ENCODE measurements at places on chromosomes 5 and 9.

- no peak for ATAC-seq
These were observed 153.2 kb downstream of the EDIL3 start for GRCh38 chr5:84231433-84231832.

DNA sequence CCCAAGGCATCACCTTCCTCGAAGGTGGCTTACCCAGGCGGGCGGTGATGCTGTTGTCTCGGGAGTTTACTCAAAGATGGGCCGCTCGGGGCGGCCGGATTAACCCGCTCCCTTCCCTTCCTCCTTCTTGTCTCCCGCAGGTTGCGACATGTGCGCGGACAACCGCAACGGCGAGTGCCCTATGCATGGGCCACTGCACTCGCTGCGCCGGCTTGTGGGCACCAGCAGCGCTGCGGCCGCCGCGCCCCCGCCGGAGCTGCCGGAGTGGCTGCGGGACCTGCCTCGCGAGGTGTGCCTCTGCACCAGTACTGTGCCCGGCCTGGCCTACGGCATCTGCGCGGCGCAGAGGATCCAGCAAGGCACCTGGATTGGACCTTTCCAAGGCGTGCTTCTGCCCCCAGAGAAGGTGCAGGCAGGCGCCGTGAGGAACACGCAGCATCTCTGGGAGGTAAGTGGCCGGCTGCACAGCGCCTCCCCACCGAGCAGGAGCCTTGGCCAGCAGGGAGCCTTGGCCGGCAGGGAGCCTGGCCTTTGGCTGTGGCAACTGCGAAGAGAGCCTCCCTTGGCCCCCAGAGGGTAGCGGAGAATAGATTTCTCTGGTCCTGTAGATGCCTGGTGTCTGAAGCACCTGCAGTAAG is 10.6 kb downstream of the PRDM6 start:
- no peak for ATAC-seq

DNA sequence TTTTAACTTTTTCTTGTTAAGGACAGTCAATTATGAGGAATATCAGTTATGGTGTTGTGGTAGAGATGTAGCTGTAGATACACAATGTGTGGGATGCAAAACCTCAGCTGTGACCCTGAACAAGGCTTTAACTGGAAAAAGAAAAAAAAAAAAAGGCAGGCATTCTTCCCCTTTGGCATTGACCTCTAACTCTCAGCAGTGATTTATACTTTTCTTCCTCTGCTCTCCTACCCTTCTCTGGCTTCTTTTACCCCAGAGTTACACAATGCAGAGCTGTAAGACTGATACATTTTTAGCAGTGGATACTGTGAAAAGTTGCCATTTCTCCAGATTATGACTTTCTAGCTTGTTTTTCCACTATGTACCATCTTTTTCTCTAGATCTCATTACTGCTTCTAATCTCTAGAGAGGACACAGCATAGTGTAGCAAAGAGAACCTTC is 2.0 kb downstream of the CTNNAL1 start:
- no peak for ATAC-seq

GRCh38 chr9:87406543-87407166 is 91.0 kb upstream of the DAPK1 start:
- no peak for ATAC-seq

DNA sequence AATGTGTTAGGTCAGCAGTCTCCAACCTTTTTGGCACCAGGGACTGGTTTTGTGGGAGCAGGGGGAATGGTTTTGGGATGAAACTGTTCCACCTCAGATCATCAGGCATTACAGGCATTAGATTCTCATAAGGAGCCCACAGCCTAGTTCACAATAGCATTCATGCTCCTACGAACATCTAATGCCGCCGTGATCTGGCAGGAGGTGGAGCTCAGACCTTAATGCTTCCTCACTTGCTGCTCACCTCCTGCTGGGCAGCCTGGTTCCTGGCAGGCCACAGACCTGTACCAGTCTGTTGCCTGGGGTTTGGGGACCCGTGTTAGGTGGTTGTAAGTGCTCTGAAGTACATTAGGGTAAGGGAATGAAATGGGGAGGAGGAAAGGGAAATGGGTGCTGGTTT is 9.7 kb upstream of the CTNNA1 start:
- ATAC-seq, result no peak

GRCh38 chr5:135269199-135269598 is 129.8 kb downstream of the MACROH2A1 start:
- ATAC-seq, result no peak

DNA sequence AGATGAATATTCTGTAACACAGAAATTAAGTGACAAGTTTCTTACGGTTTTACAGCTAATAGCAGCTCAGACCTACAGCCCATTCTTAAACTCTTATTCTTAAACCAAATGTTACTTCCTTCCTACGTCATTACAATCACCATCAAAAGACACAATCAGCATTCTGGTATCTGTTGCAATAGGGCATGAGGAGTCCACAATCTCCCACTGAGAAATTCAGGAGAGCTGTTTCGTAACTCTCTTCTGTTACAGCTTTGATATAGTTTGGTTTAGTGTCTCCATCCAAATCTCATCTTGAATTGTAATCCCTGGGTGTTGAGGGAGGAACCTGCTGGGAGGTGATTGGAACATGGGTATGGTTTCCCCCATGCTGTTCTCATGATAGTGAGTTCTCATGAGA is 163.4 kb downstream of the GAS1 start:
- peak; percentile 34 for ATAC-seq

DNA sequence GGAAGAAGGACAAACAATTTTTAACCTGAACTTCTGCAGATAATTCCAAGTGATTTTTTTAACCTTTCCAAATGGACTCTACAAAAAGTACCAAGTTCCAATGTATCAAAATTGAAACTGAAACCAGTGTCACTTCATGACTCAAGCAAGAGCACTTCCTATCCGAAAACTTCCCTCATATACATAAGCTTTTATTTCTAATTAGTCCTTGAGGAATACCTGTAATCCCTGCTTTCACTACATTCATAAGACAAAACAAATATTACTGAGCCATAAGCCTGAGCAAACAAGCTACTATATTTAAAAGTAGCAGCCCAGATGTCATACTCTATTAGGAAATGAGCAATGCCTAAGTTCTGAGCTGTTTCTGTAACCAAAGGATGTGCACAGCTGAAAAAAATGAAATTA is 224.4 kb downstream of the EBF1 start:
- ATAC-seq, result no peak

DNA sequence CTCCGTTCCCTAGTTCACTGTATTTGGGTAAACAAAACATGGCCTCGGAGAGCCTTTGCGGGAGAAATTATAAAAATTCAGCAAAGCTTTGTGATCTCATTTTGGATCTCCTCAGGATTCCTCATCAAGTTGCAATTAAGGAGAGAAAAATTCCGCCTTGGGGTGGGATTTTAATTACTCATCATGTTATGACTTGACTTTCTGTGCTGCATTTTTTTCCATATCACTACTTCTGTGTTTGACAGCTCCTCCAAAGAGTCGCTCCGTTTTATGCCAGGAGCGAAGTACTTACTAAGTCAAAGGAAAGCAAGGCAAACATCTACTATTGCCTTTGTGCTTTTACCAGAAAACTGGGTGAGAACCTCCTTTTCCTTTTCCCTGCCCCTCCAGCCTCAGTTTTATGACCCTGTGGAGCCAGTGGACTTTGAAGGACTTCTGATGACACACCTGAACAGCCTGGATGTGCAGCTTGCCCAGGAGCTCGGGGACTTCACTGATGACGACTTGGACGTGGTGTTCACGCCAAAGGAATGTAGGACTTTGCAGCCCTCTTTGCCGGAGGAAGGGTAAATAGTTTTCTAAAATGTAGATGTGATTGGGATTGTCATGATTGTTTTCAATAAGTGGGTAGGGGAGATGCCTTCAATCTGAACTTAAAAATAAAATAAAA is 71.5 kb downstream of the DOCK8 start:
- no peak for ATAC-seq

DNA sequence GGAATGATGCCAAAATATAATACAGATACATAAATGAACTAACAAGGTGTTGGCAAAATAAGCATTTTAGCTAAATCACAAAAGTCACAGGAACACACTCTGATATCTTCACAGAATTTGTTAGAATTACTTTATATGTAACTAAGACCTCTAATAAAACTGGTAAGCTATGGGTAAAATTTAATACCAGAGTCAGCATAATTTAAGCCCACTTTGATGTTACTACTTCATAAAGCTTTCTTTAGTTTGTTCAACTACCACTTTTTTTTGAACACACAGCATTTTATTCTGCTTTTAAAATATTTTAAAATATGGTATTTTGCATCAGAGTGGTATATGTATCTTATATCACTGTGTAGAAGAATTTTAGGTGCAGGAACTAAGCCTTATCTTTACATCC is 19.9 kb downstream of the PAIP1 start:
- no peak for ATAC-seq

GRCh38 chr5:28473531-28474107 is 1435.2 kb upstream of the CDH9 start:
- ATAC-seq, result no peak

DNA sequence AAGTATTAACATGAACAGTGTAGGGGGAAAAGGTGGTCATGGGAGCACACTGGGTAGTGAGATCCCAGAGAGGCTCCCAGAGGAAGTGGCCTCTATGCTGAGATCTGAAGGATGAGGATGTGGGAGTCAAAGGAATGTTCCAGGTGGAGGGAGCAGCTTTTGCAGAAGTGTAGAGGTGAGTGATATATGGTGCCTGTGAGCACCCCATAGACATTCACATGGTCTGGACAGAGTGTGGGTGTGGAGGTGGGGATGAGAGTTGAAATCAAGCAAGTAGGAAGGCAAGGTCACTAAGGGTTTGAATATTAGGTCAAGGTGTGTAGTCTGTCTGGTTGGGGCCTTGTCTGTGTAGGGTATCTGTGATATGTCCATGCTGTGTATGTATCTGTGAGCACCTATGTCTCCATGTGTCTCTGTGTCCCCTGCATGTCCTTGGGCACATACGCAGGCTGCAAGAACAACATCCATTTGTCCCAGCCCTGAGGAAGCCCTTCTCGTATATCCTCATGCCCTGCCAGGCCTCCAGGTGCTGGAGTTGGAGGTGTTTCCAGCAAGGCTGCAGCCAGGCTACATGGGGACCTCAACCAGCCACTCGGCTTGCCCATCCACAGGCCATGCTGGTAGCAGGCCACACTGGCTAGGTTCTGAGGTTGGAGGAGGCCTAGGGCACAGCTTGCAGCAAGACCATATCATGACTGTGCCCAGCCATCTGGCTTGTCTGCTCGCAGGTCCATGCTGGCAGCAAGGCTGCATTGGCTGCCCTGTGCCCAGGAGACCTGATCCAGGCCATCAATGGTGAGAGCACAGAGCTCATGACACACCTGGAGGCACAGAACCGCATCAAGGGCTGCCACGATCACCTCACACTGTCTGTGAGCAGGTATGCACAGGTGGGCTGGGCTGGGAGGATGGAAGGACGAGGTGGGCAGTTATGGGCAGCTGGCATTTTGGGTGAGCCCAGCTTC is 4.7 kb downstream of the PDLIM4 start:
- no peak for ATAC-seq

DNA sequence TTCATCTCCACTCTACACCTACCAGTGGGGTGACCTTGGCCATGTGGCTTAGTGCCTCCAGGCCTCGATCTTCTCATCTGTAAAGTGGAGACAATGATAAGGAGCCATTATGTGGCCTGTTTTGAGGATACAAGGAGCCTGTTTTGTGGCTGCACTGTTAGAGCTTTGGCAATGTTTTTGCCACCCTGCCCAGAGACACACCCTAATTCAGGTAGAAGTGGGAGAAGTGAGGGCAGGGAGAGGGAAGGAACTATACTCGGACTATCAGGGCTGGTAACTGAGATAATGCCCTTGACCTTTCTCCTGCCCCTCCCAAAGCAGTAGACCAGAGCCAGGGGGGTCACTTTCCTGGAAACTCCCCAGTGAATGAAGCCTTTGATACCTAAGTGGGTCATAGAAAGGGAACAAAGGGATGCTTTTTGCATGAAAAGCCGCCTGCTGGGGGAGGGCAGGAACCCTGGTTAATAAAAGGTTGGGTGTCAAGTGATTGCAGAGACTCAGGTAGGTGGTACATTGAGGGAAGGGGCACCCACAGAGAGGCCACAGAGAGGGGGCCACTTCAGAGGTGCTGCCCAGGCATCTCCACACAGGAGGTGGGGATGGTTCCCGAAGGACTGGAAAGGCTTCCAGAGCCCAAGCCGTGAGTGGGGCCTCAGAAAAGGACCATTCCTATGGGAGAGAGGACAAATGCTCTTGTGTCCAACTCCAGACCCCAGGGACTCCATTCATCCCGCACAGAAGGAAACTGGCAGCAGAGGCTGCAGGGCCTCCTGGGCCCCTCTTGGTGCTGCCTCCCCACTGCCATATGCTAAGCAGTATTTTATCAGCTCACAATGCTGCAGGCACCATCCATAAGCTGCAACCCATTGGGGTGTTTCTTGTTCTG is 42.3 kb upstream of the VDAC1 start:
- no peak for ATAC-seq

DNA sequence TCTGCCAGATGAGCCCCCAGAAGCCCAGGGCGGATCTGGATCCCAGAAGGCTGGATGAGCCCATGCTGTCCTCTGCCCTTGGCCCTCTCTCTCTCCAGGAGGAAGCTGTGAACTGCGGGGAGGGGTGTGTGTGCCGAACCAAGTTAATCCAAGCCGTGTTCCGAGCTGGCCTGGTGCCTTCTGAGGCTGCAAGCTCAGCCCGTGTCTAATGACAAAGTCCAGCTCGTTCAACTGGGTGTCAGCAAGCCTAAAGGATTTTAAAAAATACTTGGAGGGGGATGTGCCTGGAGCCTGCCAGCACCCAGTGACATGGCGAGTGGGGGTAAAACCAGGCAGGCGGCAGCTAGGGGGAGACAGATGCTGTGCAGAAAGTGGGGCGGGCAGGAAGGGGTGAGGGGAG is 8.0 kb downstream of the STC2 start:
- ATAC-seq, result peak; percentile 53

DNA sequence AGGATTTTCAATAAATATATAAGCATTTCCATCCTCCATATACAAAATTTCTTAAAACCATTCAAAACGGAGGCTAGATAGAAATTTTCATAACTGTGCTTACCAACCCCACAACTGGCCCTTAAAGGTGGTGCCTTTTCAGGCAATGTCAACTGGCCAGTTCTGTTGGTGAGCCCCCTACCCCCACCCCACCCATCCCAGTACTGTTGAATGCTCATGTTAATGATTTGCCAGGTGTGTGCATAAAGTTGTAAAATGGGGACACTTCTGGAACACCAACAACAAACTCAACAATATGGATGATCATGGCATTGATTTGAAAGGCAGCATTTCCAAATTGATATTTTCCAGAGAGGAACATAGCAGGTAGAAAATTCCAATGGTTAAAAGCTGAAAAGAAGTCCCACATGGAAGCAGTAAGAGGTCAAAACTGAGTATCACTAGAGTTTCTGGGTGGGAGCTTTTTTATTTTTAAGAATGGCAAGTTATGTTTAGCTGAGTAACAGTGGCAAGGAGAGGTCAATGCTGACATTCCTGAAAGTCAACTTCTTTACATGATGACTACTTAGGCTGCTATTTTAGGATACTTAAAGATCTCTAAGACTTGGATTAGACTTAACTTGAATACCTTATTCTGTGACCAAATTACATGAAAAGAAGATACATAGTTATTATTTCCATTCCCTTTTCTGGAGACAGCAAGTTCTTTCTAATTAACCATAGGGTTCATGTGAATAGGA is 2.7 kb downstream of the LEAP2 start:
- no peak for ATAC-seq

GRCh38 chr5:173229966-173230689 is 4.9 kb downstream of the NKX2-5 start:
- no peak for ATAC-seq

Data from gastroesophageal sphincter (tissue), 4 donors.